ENCODE measurements at places on chromosomes 4 and X.
A peak's percentile ranks its signal among the peaks of the same experiment; 100 is the strongest.

DNA sequence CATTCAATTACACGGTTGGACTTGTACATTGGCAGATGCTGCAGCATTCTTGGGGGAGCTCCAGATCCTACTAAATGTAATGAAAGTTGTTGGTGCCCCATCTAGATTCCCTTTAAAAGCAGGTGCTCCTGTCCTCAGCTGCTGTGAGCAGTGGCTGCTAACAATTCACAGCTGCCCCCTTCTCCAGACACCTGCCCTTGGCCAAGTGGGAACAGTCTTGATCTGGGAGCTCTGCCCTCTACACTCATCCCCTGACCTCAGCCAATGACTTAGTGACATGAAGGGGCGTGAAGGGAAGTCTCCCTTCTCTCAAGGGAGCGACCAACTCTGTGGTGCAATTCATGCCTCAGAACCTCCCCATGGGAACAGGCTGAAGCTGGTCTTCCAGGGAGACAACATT, 125.7 kb downstream of the EIF4E start:
- peak; percentile 1 for DNase-seq

DNA sequence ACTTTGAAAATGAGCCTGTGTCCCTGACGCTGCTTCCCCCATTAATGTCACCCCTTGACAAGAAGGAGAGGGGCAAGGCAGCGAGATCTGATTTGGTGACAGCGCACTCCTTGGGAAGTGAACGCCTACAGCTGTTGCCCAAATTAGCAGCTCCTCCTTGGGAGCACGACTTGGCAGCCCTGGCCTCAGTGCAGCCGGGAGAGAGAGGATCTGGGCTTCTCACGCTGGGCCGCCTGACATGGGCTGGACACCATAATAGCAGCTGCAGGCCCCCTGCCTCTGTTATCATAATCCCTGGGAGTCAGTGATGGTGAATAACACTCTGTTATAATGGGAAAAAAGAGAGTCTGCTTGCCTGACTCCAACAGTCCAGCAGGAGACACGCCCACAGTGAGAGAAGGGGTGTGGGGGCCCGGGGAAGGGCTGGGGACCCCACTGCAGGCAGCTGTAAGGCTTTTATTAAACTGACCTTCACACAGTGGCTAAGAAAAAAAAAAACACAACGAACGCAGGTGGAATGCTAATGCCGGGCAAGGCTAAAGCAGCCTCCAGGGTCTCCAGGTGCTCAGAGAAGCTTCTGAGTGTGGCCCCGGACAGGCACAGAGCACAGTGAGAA, 73.3 kb downstream of the PSAPL1 start:
- DNase-seq = no peak

DNA sequence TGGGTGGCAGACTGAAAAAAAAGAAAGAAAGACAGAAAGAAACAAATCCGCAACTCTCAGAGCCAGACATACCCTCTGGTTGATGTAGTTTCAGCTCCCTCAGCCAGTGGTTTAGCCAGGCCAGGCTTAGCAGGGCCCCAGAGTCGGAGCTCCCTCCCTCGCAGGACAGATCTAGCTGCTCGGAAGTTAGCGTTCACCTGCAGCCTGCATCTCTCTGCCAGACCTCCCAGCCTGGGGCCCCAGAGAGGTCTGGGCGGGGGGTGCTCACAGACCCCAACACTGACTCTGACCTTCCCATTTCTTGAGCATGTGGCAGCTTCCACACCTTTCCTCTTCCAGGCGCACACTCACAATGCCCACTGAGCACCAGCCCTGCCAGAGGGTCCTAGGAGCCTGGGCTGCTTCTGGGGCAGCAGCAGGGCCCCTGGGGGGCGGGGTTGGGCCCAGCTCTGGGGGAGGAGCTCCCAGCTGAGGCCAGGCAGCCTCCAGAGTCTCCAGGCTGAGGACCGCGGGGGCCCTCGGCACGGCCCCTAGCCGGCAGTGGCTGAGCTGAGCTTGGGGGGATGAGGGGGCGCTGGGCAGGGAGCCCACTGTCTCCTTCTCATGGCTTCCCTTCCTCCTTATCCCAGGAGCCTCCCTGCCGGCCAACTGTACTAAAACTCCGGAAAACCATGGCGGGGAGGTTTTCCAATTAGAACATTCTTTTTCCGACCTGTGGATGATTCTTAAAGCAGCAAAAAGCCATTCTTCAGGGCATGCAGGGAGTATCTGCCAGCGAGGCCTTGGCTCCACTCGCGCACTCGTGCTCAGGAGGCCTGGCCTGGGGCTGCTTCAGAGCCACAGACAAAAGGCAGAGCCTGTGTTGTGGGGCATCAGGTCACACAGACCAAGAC, 4.6 kb upstream of the ZNF185 start:
- DNase-seq = no peak

DNA sequence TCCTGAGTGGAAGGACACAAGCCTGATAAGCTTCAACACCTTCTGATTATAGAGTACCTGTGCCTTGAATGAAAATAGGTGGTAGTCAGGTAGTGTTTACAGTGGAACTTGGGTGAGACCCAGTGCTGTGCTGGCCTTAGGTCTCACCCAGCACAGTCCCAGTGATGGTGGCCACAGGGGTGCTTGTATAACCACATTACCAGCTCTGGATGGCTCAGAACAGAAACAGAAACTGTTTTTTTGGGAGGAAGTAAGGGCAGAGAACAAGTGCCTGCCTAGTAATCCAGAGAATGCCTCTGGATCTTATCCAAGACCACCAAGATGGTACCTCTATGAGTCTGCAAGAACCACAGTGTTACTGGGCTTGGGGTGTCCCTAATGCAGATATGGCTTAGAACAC, 171.5 kb upstream of the DIPK2B start:
- DNase-seq = no peak

DNA sequence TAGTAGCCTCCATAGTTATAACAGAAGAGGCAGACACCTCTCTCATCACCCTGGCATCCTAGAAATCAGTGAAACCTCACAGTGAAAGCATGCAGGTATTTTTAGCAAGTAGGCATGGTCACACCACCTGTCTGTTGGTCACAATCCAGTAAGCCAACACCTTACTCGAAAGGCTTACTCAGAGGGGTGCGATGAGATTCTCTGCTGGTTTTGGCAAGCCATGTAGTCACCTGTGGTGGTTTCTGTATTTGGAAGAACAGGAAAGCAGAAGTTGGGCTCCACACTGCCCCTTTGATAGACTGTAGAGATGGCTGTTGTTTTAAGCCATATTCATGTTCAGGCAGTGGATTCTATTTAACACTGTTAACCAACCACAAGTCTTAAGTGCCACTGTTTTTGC, 134.7 kb downstream of the DCLK2 start:
- no peak for DNase-seq

DNA sequence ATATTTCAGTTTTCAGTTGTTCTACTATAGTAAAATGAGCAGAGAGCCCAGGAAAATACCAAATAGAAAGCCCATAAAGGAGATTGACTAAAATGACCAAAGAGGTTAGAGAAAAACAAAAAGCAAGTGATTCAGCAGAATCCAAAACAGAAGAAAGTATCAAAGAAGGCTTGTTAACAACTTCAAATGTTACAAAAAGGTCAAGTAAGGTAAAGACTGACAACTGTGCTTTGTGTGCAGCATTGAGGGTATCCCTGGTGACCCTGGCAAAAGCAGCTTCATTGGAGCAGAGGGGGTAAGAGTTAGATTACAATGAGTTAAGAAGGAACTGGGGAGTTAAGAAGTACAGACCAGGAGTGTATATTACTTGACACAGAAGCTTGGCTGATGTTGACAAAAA, 317.9 kb downstream of the OPHN1 start:
- no peak for DNase-seq

GRCh38 chr4:96295143-96295741, 455.3 kb downstream of the PDHA2 start:
- no peak for DNase-seq

GRCh38 chr4:86151196-86151595, 208.7 kb downstream of the MAPK10 start:
- no peak for DNase-seq

GRCh38 chrX:23765449-23765848, 17.5 kb upstream of the SAT1 start:
- no peak for DNase-seq

DNA sequence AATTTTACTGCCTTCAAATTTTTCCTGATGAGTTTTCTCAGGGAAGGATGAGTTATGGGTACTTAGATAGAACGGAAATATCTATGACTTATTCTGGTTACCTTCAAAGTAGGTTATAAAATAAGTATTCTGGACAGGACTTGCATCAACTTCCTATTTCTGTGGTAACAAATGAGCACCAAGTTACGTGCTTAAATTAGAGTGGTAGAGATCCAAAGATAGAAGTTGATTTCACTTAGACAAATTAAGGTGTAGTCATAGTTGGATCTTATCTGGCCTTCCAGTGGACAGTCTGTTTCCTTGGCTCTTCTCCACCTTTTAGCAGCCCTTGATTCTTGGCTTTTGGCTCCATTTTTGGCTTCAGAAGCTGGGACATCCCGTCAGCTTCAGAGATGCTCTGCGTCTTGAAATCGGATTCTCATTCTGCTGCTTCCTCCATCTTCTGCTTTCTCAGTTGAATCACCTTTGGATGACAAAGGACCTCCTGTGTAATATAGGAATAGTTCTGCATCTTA, 109.9 kb downstream of the ZNF518B start:
- no peak for DNase-seq

- no peak for DNase-seq
Observed at GRCh38 chr4:98574816-98575215, 83.6 kb downstream of the TSPAN5 start.

- DNase-seq = no peak
Observed at GRCh38 chr4:53043055-53043454, 180.9 kb downstream of the RASL11B start.

- peak; percentile 42 for DNase-seq
Observed at GRCh38 chr4:156870131-156870530, 101.5 kb downstream of the PDGFC start.

DNA sequence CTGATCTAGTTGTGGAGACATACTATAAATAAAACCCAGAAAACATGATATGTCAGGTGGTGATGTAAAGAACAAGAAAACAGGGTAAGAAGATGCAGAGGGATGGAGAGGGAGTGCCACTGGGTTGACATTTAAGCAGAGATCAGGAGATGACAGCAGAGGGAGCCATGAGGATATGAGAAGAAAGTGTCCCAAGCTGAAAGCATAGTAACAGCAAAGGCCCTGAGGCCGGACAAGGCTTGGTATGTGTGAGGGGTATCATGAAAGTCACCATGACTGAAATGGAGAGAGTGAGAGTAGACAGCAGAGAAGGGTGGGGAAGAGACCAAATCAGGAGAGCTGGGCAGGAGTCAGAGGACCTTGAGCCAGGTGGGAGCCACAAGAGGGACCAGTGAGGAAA, 3.4 kb downstream of the GPKOW start:
- DNase-seq = peak; percentile 1

DNA sequence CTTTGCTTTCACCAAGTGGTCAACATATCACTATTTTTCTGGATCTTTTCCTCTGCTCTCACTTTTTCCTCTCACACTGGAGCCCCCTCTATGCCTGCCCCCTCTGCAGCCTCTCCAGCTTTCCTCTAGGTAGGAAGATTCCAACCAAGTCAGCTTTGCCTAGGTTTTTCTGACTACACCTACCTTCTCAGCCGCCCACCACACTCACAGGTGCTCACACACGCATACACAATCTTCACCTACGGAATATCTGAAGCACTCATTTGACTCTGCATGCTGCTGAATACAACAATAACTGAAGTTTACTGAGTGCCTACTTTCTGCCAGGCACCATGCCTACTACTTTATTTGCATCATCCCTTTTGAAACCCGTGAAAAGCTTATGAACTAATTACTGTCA, 328.0 kb downstream of the PPP3CA start:
- no peak for DNase-seq

DNA sequence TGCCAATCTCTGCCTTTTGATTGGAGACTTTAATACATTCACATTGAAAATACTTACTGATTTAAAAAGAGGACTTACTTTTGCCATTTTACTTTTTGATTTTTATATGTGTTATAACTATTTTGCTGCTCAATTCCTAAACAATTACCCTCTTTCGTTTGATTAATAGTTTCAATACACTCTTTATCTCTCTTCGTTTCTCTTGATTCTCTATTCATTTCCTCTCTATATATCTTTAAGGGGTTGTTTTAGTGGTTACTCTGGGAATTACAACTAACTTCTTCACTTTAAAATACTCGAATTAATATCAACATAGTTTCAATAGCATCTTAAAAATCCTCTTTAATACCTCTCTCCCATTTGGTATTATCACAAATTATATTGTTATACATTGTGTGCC, 116.6 kb downstream of the PTCHD1 start:
- no peak for DNase-seq

DNA sequence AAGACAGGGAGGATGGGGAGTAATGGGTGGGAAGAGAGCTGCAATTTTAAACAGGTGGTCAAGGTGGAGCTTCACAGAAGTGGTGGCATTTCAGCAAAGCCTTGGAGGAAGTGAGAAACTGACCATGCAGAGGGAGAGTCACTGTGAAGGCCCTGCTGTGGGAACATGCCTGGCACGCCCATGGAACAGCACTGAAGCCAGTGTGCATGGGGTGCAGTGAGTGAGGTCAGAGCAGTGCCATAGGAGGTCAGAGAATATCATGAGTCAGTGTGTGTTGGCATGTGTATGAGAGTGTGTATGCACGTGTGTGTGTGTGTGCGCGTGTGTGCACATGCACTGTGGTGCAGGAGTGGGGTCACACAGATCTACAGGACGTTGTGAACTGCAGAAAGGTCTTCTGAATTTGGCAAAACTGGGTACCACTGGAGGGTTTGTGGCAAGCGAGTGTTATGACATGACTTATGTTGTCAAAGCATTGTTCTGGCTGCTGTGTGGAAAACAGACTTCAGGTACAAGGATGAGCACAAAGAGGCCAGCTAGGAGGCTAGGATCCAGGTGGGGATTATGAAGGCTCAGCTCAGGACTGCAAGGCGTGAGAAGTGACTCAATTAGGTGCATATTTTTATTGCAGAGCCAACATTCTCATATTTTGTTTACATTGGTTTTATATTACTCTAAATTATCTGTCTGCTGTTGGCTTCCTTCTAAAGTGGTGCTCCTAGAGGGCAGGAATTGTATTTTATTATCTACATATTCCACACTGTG, 34.0 kb downstream of the ZNF827 start:
- no peak for DNase-seq

- no peak for DNase-seq
Observed at GRCh38 chr4:67500373-67500772, 44.9 kb downstream of the CENPC start.

DNA sequence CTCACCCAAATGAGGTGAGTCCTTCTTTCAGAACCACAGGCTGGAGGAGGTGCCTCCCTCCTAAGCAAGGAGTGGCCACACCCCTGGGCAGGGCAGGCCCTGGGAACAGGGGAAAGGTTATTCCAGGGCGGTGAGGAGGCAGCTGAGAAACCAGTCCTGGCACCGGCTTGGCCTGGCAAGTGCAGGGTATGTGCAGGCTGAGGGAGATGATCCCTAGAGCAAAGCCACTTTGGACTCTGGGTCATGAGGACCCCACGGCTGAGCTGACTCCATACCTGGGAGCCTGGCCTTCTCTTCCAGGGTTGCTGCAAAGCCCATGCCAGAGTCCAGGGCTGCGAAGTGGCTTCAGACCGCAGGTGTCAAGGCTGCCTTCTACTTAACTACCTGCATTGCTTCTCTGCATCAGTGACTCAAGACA, 49.5 kb upstream of the HELT start:
- no peak for DNase-seq
